ENCODE measurements at places on chromosomes 11 and 22. TPM values are rescaled to one million over a fixed set of nuclear protein-coding genes. Genes with fewer than 3 reads are reported as not detected.

GRCh38 chr11:8017071-8017470 lies 29.9 kb downstream of the EIF3F start:
- H3K27me3 ChIP-seq: no peaks in the 10 kb centered on the region
- no peak for DNase-seq
- H3K36me3 ChIP-seq: no peaks in the 10 kb centered on the region
- H3K4me1 ChIP-seq: peaks cover 34% of the 10 kb centered on the region

Gene NELL1
- not detected for total RNA-seq

- H3K36me3 ChIP-seq: no peaks in the 10 kb centered on the region
- no peaks in the 10 kb centered on the region for H3K27me3 ChIP-seq
- no peak overlapping the region for H3K4me3 ChIP-seq
Measured at GRCh38 chr11:46522682-46523281, 71.0 kb downstream of the AMBRA1 start.

Gene LMO2
- total RNA-seq: 0.25 TPM

- no peak overlapping the region for H3K27ac ChIP-seq
- no peaks in the 10 kb centered on the region for H3K4me1 ChIP-seq
- no peaks in the 10 kb centered on the region for H3K27me3 ChIP-seq
- DNase-seq: no peak
Measured at GRCh38 chr22:27895600-27895999, 23.5 kb downstream of the PITPNB start.

Gene ANO9
- not detected for total RNA-seq

GRCh38 chr11:37988031-37988430 lies 1390.0 kb upstream of the RAG2 start:
- no peaks in the 10 kb centered on the region for H3K27me3 ChIP-seq
- no peaks in the 10 kb centered on the region for H3K4me1 ChIP-seq
- no peak overlapping the region for H3K27ac ChIP-seq
- no peaks in the 10 kb centered on the region for H3K36me3 ChIP-seq

Gene CDHR5
- total RNA-seq: not detected

- DNase-seq: no peak
- no peak overlapping the region for H3K27ac ChIP-seq
- no peaks in the 10 kb centered on the region for H3K27me3 ChIP-seq
- H3K36me3 ChIP-seq: no peaks in the 10 kb centered on the region
- H3K4me1 ChIP-seq: peaks cover 26% of the 10 kb centered on the region
Measured at GRCh38 chr11:31651822-31652221, 142.3 kb downstream of the ELP4 start.

DNA sequence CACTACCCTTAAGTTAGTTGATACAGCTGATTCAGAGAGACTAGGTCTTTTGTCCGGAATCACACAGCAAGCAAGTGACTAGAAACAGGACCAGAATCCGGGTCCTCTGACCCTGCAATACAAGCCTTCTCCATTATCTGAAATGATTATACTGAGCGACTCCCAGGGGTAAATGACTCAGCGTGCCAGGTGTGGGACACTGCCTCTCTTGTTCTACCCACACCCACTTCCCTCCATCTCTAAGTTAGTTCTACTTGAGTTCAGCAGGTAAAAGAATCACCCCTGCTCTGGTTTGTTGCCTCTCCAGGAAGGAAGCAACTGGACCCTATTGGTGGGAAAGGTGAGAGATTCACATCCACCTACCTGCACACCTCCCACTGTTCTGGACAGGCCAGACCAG lies 156.9 kb downstream of the DBX1 start:
- no peaks in the 10 kb centered on the region for H3K4me1 ChIP-seq
- H3K27ac ChIP-seq: no peak overlapping the region
- no peaks in the 10 kb centered on the region for H3K36me3 ChIP-seq
- H3K27me3 ChIP-seq: no peaks in the 10 kb centered on the region
- no peak for DNase-seq
- no peak overlapping the region for H3K4me3 ChIP-seq

Gene RCOR2
- total RNA-seq: 1.8 TPM

Gene CRYAB
- 104 TPM for total RNA-seq

- H3K27ac ChIP-seq: no peak overlapping the region
- no peak overlapping the region for H3K4me3 ChIP-seq
- H3K4me1 ChIP-seq: no peaks in the 10 kb centered on the region
- DNase-seq: no peak
- H3K27me3 ChIP-seq: no peaks in the 10 kb centered on the region
- H3K36me3 ChIP-seq: no peaks in the 10 kb centered on the region
Measured at GRCh38 chr22:47050401-47051051, 288.1 kb downstream of the TBC1D22A start.

DNA sequence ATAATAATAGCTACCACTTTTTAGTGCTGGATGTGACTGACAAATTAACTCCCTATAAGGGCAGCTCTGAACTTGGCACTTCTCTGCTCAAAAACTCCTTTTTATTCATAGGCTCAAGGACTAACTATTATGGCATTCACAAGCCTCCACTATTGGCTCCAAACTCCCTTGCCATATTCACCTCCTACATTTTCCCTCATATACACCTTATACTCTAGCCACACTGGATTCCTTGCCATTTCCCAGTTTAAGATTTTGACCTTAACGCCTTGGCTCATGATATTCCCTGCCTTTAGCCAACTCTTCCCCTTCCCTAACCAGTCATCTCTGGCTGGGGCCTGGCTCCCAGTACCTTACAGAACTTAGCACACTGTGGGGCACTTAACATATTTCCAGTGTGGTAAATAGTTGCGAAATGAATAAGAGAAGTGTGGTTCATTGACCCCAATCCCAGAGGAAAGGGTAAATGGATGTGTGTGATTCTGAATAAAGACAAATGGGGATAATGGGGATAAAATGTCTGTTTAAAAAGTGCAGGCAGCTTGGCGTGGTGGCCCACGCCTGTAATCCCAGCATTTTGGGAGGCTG lies 40.0 kb upstream of the SORL1 start:
- no peak overlapping the region for H3K4me3 ChIP-seq
- no peak for DNase-seq
- no peak overlapping the region for H3K27ac ChIP-seq
- peaks cover 26% of the 10 kb centered on the region for H3K27me3 ChIP-seq

- no peaks in the 10 kb centered on the region for H3K36me3 ChIP-seq
- no peaks in the 10 kb centered on the region for H3K4me1 ChIP-seq
- H3K4me3 ChIP-seq: no peak overlapping the region
- no peaks in the 10 kb centered on the region for H3K27me3 ChIP-seq
- no peak overlapping the region for H3K27ac ChIP-seq
Measured at GRCh38 chr22:35549328-35549727, 8.7 kb downstream of the RASD2 start.

Gene MRGPRE
- total RNA-seq: not detected

Gene STX5
- total RNA-seq: 45.7 TPM

Gene CALCA
- total RNA-seq: 1.3 TPM

- no peaks in the 10 kb centered on the region for H3K27me3 ChIP-seq
- no peak for DNase-seq
- H3K36me3 ChIP-seq: peaks cover 26% of the 10 kb centered on the region
- H3K4me1 ChIP-seq: peaks cover 21% of the 10 kb centered on the region
- peak overlapping the region; percentile 88 for H3K4me3 ChIP-seq
- H3K27ac ChIP-seq: peak overlapping the region; percentile 95
Measured at GRCh38 chr11:62726156-62726914, 922 bp downstream of the HNRNPUL2 start.

Gene TRIM6
- total RNA-seq: 3.6 TPM

Gene GAB2
- 7.2 TPM for total RNA-seq

Gene IGLL1
- not detected for total RNA-seq

- H3K27ac ChIP-seq: no peak overlapping the region
- H3K36me3 ChIP-seq: no peaks in the 10 kb centered on the region
- H3K4me1 ChIP-seq: no peaks in the 10 kb centered on the region
- no peak for DNase-seq
- no peak overlapping the region for H3K4me3 ChIP-seq
- H3K27me3 ChIP-seq: no peaks in the 10 kb centered on the region
Measured at GRCh38 chr11:64793271-64794160, 9.5 kb downstream of the MAP4K2 start.

- no peaks in the 10 kb centered on the region for H3K36me3 ChIP-seq
- no peak overlapping the region for H3K27ac ChIP-seq
- DNase-seq: no peak
- H3K4me1 ChIP-seq: 0 out of 2 replicates have a peak, but pooled peaks cover 8% of the 10 kb centered on the region
Measured at GRCh38 chr11:76317296-76317695, 63.6 kb downstream of the THAP12 start.

GRCh38 chr11:121250843-121251242 lies 41.7 kb upstream of the SC5D start:
- no peak overlapping the region for H3K4me3 ChIP-seq
- peaks cover 6% of the 10 kb centered on the region for H3K4me1 ChIP-seq
- H3K27me3 ChIP-seq: no peaks in the 10 kb centered on the region
- no peak overlapping the region for H3K27ac ChIP-seq
- H3K36me3 ChIP-seq: no peaks in the 10 kb centered on the region

DNA sequence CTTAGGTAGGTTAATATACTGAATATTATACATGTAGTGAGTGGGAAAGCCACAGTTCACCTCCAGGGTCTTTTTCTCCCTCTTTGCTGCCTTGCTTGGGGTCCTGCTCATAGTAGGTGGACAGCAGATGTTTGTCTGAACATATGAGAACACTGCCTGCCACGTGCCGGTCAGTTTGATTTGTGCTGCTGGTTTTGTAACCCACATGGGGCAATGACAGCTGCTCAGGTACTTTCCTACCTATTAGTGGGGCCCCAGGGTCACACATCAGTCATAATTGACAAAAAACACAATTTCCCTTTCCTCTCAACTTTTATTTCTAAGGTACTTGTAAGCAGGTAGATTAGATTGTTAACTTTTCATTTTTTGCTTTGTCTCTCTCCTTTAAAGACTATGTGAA lies 43.8 kb downstream of the BMAL1 start:
- H3K4me3 ChIP-seq: no peak overlapping the region
- H3K27ac ChIP-seq: no peak overlapping the region

GRCh38 chr22:27011133-27011532 lies 353.7 kb downstream of the MIAT start:
- peak; percentile 16 for DNase-seq
- peaks cover 5% of the 10 kb centered on the region for H3K27me3 ChIP-seq
- no peaks in the 10 kb centered on the region for H3K36me3 ChIP-seq

Gene MAPK8IP1
- total RNA-seq: 8.1 TPM

Gene OR5P2
- total RNA-seq: not detected

- no peak overlapping the region for H3K4me3 ChIP-seq
- no peak overlapping the region for H3K27ac ChIP-seq
- H3K27me3 ChIP-seq: no peaks in the 10 kb centered on the region
- H3K4me1 ChIP-seq: no peaks in the 10 kb centered on the region
Measured at GRCh38 chr11:4672470-4672869, 25.2 kb downstream of the OR51E2 start.

Gene MYEOV
- 0.63 TPM for total RNA-seq

DNA sequence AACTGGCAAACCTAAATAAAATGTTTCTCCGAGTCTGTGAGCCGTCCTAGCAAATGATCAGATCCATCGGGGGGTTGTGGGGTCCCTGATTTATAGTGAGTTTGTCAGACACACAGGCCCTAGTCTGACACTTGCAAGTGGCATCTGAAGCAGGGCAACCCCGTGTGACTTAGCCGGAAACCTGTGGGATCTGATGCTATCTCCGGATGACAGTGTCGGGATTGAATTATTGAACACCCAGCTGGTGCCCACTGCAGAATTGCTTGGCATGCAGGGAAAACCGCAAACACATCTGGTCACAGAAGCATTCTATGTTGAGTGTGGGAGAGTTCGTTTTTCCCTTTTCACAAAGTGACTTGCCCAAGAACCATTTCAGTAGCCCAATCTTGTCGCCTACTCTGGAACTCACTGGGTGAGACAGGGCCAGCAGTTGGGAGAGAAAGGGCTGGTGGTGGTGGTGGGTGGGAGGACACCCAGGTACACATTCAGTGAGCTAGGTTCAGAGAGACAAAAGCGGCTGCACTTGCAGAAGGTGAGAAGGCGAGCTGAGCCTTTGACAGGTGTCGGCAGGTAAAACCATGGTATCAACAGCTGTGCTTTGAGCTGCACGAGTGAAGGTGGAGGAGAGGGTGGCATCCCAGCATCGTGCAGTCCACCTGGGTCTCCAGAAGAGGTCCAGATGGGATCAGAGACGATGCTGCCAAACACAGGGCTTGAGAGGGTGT lies 33.7 kb upstream of the B3GAT1 start:
- no peaks in the 10 kb centered on the region for H3K4me1 ChIP-seq
- no peaks in the 10 kb centered on the region for H3K36me3 ChIP-seq
- no peak overlapping the region for H3K27ac ChIP-seq
- no peaks in the 10 kb centered on the region for H3K27me3 ChIP-seq
- H3K4me3 ChIP-seq: no peak overlapping the region

- H3K4me1 ChIP-seq: no peaks in the 10 kb centered on the region
- no peaks in the 10 kb centered on the region for H3K36me3 ChIP-seq
- DNase-seq: peak; percentile 69
- H3K27ac ChIP-seq: no peak overlapping the region
Measured at GRCh38 chr22:23402275-23403151, 177.6 kb downstream of the IGLL1 start.

Gene TYR
- total RNA-seq: not detected

Gene ADM2
- 11.4 TPM for total RNA-seq

DNA sequence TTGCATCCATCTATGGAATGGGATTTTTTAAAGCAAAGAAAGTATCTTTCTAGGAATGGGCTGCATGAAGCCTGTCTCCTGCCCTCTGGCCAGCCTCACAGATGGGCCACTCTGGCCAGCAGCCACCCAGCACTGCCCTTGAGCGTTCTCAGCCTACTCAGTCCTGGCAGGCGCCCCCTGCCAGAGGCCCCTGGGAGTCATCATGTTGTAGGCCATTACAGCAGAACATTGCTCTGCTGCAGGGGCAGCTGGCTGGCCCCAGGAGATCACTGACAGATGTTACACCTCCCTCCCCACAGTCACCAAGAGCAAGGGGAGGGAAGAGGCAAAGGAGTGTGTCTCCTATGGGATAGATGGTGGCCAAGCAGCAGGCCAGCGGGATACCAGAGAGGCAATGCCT lies 363.7 kb downstream of the NXPE2 start:
- H3K36me3 ChIP-seq: no peaks in the 10 kb centered on the region
- no peaks in the 10 kb centered on the region for H3K27me3 ChIP-seq
- DNase-seq: no peak
- H3K4me1 ChIP-seq: no peaks in the 10 kb centered on the region
- no peak overlapping the region for H3K4me3 ChIP-seq
- H3K27ac ChIP-seq: no peak overlapping the region

- H3K27ac ChIP-seq: no peak overlapping the region
- no peaks in the 10 kb centered on the region for H3K27me3 ChIP-seq
- H3K4me1 ChIP-seq: peaks cover 14% of the 10 kb centered on the region
Measured at GRCh38 chr11:123301013-123301591, 106.1 kb upstream of the CLMP start.

- peak overlapping the region; percentile 45 for H3K27ac ChIP-seq
- 0 out of 2 replicates have a peak, but pooled peaks cover 5% of the 10 kb centered on the region for H3K36me3 ChIP-seq
- H3K27me3 ChIP-seq: no peaks in the 10 kb centered on the region
Measured at GRCh38 chr22:45154383-45154782, 9.3 kb upstream of the NUP50 start.

DNA sequence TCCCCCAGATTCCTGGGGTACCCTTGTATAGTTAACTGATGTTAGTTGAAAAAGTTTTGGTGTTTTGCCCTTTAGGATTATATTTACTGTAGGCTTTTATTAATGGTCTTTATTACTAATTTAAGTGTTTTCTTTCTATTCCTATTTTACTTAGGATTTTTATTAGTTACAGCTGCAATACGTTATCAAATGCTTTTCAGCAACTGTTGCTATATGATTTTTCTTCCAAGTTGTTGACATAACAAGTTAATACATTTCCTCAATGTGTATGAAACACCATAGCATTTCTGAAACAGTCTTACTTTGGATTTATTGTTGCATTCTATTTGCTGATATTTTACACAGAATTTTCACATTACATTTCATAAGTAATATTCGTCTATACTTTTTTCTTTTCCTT lies 81.2 kb upstream of the RASSF10 start:
- DNase-seq: no peak
- peaks cover 13% of the 10 kb centered on the region for H3K4me1 ChIP-seq
- peaks cover 37% of the 10 kb centered on the region for H3K36me3 ChIP-seq
- no peak overlapping the region for H3K4me3 ChIP-seq
- H3K27ac ChIP-seq: no peak overlapping the region

- no peak overlapping the region for H3K4me3 ChIP-seq
- H3K36me3 ChIP-seq: no peaks in the 10 kb centered on the region
- peaks cover 17% of the 10 kb centered on the region for H3K27me3 ChIP-seq
- no peak for DNase-seq
- H3K27ac ChIP-seq: no peak overlapping the region
- no peaks in the 10 kb centered on the region for H3K4me1 ChIP-seq
Measured at GRCh38 chr11:17439316-17439782, 37.3 kb downstream of the ABCC8 start.

Measured in GM23248 (cell line).